ENCODE measurements at places on chromosomes 13 and 19.

DNA sequence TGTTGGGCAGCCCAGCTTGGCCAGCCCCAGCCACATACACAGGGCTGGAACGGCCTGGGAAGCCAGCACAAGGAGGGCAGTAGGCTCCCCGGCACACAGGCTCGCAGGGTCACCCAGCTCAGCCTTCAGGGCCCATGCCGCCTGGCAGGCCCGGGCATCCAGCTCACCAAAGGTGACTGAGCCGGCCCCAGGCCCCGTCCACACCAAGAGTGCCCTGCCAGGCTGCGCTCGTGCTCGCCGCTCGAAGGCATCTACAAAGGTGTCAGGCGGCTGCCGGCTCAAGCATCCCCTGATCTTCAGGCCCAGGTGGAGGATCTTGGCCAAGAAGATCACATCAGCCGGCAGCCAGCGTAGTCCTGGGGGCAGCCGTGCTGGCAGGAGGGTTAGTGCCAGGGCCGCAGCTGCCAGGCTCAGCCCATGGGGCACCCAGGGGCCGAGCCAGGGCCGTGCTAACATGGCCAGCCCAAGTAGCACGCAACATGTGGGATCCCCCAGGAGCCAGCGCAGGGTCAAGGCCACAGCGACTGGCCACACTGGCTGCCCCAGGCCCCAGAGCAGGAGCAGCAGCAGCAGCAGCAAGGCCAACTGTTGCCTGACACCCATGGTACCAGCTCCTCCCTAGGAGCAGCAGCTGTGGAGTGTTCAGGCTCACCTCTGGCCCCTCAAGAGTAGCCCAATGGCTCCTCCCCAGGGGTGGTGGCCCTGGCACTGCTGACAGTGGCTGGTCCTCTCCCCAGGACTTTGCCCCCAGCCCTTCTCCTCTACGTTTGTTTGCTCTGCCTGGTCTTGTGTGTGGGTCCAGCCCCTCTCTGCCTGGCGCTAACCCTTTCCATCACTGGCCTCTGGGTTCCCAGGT is at the start of gene SLC27A5:
Gene SLC27A5, minus strand, starts transcription at position 640 of the 856 bp plus-strand sequence. Its CDS starts 37 bp downstream, at position 603.
- no peak for DNase-seq

GRCh38 chr19:45981350-45981749 is 7.7 kb upstream of the NOVA2 start:
- DNase-seq = no peak

GRCh38 chr13:33057019-33057780 is 41.0 kb downstream of the KL start:
- DNase-seq = no peak

DNA sequence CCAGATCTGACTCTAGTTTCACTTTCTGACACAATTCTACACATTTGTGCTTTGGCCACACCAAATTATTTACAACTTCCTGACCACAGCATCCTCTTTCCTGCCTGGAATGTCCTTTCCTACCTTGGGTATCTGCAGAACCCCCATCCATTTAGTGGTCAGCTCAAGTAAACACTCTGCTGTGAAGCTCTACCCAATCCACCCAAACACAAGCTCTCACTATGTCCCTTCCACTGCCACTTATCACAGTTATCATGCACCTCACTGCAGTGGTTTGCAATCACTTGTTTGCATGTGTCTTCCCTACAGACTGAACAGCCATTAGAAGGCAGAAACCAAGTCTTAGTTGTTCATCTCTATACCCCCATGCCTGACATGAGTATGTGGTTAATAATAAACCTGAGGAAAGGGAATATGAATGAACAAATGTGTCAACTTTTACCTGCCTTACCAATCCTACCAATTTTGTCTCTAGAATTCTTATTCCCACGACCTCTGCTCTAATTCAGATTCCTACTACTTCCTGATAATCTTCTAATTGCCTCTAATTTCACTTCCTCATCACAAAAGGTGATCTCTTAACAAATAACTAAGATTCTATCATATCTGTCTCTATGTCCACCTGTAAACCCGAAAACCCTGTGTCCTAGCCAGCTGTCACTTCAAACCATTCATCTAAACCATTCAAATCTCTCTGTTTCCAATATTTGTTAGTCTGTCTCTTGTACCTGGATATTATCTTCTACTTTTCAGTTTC is 25.1 kb downstream of the LNX2 start:
- DNase-seq = no peak

DNA sequence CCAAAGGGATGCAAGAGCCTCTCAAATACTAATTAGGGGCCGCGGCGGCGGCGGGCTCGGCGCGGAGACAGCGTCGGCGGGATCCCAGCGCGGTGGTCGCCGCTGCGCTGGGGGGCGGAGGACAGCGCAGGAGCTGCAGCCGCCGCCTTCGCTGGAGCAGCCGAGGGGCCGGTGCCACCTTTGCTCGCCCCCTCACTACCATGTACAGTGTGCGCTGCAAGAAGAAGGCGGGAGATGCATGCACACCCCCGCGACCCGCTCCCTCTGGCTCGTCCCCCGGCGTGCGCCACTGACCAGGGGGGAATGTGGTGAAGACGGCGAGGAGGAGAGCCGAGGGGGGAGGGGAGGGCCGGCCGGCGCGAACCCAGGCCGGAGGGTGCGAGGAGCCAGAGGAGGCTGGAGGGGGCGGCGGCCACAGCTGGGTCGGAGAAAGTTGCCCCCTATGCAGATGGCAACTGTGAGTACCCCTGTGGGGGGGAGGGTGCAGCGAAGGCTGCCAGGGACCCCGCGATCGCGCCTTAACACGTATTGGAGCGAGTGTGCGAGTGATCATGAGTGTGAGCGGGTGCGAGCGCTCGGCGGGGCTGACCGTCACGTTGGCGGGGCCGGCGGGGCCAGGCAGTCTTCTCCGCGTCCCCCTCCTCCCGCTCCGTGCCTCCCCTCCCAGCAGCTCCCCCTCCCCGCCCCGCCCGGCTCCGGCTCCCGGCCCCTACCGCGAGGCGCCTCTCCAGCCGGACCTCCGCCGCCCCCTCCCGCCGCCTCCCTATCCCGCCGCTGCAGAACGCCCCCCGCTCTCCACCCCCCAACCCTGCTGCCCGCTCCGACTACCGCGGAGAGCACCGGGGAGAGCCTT is 808 bp downstream of the SLITRK5 start:
- DNase-seq = no peak

GRCh38 chr13:30061217-30061616 is 210.8 kb upstream of the UBL3 start:
- no peak for DNase-seq

All from heart left ventricle (tissue), 16 donors.